ENCODE measurements at places on chromosomes 3 and 15.

GRCh38 chr15:85414037-85414436 is 33.6 kb downstream of the AKAP13 start:
- no peak for DNase-seq

- no peak for DNase-seq
These were observed 183.2 kb downstream of the P3H2 start for GRCh38 chr3:189937302-189938127.

- no peak for DNase-seq
These were observed 242.2 kb upstream of the AZI2 start for GRCh38 chr3:28590860-28591259.

- no peak for DNase-seq
These were observed 115.6 kb downstream of the CHDH start for GRCh38 chr3:53730576-53730975.

DNA sequence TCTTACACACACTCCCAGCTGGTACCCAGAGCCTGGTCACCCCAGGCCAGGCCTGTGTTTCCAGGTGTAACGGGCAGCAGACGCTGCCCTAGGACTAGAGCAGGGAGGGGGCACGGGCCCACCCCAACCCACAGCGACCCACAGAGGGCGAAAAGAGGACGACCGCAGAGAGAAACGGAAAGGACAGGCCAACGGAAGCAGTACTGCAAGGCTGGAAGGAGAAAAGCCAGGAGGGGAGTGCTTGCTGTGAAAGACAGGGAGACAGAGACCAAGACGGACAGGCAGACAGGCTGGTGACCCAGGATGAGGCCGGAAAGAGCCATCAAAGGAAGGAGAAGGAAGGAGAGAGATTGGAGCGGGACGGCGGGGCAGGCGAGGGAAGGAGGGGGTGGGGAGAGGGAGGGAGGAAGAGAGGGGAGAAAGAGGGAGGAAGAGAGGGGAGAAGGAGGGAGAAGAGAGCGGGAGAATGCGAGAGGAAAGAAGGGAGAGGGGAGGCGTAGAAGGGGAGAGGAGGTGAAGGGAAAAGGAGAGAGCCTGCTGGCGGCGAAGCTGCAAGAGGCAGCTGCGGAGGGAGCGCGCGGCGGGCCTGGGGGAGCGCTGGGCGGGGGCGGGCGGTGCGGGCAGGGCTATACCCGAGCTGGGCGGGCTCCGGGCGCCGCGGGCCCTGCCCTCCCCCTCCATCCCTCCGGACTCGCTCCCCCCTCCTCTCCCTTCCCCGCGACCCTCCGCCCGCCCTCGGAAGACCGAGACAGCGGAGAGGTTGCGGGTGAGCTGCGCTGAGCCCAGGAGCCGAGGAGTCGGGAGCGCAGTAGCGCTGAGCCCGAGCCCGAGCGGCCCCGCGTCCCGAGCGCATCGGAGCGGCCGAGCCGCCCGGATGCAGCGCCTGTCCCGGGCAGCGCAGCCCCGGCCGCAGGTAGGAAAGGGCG is at the start of gene SLC6A1:
TSS of gene SLC6A1 (plus strand) at position 732 of the 926 bp plus-strand sequence. CDS start 24,464 bp downstream, outside the sequence.
- no peak for DNase-seq

GRCh38 chr3:39344746-39345344 is 15.3 kb downstream of the CCR8 start:
- DNase-seq = no peak

- no peak for DNase-seq
These were observed 8.2 kb upstream of the ZNF660 start for GRCh38 chr3:44576613-44577012.

DNA sequence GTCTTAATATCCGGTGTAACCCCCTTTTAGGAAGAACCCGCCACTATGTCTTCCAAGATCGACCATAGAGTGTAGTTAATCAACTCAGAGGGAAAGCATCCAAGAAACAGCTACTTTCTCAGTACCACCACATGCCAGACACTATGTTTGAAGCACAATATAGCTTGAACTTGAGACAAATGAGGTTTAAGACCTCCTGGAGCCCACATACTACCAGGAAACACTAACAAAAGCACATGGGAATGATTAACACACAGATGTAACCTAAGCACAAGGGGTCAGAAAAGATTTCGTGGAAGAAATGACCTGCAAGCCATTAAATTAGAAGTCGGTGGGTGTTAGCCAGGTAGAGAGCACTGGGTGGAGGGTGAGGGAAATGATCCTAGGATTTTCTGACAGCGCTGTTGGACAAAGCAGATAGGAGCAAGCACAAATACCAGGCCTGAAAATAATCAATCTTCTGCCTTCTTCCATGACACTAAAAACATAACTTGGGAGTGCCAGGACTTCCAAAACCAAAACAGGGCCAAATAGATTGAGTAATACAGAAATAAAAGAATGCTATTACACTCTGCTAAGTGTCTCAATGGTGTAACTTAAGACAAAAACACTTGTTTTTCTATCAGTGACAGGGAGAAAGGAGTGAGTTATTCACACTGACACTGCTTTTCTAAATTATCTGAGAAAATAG is 213.7 kb downstream of the FOXP1 start:
- DNase-seq = no peak

DNA sequence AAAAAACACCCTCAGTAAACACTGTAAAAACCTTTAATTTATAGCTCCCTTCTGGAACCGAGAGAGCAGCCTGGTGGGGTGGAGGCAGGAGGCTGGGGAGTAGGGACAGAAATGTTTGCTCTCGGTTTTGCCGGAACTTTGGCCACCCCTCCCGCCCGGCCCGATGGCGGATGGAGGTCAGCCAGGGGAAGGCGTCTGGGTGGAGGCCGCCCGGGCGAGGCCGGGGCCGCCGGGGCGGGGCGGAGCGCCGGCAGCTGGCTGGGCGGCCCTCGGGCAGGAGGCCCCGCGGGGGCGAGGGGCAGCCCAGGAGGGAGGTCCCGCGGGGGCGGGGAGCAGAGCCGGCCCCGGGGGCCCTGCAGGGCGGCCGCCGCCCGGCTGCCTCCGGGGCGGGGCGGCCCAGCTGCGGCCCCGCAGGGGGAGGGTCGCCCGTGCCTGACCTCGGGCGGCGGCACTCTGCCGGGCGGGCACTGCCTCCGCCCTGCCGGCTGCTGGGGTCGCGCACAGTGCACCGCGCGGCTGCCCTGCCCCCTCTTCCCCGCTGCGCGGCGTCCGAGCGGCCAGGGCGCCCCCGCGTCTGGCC is 829 bp upstream of the SKIL start:
- DNase-seq = peak; percentile 30

DNA sequence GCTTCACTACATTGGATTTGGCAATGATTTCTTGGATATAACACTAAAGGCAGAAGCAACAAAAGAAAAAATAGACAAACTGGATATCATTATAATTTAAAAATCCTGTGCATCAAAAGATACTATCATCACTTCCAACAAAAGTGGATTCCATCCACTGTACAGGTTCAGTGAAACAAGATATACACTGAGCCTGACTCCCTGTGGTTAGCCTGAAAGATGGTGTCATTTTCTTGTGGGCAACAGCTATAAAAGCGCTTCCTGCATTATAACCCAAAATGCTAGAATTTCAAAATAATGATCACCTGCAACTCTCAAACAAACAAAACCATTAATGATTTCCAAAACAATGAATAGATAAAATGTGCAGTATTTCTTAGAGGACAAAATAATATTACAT is 39.6 kb upstream of the TBC1D23 start:
- no peak for DNase-seq

GRCh38 chr3:17938313-17938712 is 195.9 kb upstream of the TBC1D5 start:
- DNase-seq = no peak

DNA sequence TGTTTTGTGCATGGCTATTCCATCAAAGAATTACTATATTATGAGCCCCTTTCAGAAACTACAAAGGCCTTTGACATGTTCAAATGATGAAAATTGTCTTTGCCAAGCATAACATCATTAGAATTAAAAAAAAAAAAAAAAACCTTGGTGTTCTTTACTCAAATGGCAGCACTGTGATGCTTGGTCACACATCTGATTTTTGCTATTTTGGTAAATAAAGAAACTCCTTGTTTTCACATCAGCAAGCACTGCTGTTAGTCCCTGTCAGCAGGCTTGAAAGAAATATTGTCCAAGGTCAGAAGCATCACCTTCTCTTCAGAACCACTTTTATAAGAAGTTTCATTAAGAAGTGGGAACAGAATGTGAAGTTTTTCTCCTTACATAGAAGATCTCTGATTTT is 537.3 kb downstream of the MFSD1 start:
- DNase-seq = no peak

DNA sequence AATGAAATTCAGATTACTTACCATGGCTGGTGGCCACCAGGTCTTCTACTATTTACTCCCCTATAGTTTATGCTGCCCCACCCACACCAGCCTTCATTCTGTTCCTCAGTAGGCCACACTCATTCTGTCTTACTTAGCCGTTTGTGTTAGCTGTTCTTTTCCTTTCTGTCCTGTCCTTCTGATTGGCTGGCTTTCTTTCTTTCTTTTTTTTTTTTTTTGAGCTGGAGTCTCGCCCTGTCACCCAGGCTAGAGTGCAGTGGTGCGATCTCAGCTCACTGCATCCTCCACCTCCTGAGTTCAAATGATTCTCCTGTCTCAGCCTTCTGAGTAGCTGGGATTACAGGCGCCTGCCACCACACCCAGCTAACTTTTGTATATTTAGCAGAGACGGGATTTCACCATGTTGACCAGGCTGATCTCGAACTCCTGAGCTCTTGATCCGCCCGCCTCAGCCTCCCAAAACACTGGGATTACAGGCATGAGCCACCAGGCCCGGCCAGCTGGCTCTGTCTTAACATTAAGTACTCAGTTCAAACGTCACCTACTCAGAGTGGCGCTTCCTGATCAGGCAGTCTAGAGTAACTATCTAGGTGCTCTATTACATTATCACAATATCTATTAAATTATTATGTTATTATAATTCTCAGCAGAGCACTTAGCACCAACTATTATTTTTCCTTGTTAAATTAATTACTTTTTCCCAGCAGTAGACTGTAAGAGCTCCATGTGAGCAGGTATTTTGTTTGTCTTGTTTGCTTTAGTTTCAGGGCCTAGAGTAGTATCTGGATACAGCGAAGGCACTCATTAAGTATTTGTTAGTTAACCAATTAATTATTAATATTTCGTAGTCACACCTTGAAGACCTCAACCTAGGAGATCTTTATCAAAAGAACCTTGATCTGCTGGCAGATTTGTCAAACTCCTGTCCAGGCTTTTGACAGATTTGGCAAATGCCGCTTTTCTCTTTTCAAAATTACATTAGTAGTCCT is 6.4 kb downstream of the CMSS1 start:
- DNase-seq = no peak

DNA sequence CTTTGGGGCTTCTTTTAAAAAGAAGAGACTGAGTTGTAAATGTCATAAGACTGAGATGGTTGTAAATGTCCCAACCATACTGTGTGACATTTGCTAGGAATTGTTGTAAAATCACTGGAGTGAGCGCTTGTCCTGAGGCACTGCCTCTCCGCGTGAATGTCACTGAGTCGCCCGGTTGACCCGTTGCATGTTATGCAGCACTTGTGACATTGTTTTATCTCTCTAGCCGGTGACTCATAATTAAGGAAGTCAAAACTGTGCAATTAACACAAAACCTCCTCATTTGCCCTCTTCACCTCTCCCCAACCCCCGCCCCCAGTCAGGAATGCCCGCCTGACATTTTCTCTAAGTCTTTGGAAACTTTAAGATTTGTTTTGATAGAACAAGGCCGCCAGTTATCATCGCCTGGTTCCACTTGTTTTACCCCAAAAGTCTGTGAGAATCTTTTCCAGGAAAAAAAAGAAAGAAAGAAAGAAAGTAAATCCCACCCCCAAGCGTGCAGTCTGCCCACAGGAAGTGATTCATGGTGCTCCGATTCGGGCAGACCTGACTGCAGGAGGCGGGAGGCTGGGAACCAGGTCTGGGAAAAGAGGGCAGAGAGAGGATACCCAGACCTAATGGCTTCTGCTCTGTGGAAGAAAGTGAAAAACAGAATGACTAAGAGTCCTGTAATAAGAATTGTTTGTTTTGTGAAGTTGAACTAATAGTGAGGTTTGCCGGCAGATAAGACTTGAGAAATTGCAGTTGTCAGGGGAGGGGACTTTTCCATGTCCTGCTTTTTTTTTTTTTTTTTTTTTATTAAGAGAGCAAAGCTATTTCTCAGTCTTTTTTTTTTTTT is 84.8 kb downstream of the SMAD3 start:
- DNase-seq = no peak

DNA sequence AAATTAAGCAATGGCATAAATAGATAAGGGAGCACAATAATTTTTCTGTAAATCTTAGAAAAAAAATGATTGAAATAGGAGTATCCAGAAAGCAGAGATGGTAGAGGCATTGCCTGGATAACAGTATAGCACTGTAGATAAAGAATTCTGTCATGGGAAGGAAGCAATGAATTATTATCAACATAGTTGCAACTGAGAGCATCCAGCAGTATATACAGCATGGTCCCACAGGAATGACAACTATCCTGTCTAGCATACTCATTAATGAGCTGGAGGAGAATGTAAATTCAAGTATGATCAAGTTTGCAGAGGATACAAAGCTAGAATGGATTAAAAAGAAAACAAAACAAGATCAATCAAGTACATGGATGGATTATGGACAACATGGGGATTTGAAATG is 90.8 kb downstream of the DPH6 start:
- no peak for DNase-seq

GRCh38 chr3:37544869-37545352 is 316.8 kb upstream of the CTDSPL start:
- no peak for DNase-seq

DNA sequence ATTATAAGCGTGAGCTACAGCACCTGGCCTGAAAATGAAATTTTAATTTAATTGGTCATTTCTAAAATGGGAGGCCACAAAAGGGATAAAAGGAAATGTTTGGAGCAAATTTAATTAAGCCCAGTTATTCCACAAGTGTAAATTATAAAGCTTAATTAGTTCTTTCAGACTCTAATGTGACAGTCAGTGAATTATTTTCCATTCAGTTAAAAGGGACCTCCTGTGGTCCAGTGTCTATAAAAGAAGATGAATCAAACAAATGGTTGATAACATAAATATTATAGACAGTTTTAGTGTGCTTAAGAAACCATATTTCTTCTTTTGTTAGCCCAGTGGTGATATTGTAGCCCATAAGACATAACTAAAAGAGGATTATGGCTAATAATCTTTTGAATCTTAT is 66.4 kb downstream of the CNOT10 start:
- DNase-seq = no peak

GRCh38 chr3:157586293-157586692 is 83.1 kb upstream of the VEPH1 start:
- DNase-seq = no peak

GRCh38 chr3:121152573-121152972 is 244.6 kb downstream of the STXBP5L start:
- DNase-seq = no peak

DNA sequence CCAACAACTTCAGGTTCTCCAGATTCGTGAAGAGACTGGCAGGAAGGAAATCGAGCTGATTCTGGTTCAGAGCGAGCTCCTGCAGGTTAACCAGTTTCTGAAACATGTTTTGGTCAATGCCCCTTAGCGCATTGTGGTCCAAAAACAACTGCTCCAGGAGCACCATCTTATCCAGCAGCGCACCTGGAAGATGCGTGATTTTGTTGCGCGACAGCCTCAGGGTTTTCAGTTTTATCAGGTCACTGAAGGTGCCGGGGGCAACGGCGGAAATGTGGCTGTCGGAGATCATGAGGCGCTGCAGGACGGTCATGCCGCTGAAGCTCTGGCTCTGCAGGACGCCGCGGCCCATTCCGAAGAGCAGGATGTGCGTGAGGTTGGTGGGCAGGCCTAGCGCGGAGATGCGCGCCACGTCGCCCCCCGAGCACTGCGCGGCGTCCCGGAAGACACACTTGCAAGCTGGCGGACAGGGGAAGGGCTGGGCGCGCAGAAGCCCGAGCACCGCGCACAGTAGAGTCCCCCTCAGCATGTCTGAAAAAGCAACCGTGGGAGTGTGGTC is 1.2 kb downstream of the GP5 start:
- DNase-seq = no peak

- no peak for DNase-seq
These were observed 51.1 kb downstream of the POMGNT2 start for GRCh38 chr3:43054754-43055153.

GRCh38 chr15:78406016-78406585 is 31.9 kb upstream of the IREB2 start:
- DNase-seq = no peak

Data from stimulated activated CD8-positive, alpha-beta memory T cell treated with anti-CD3 and anti-CD28 coated beads, Interleukin-7, amount 100 ng/mL, for 1 hour (primary cell).